Activated CD8-positive, alpha-beta memory T cell treated with anti-CD3 and anti-CD28 coated beads for 1 hour (primary cell): ENCODE measurements at places on chromosomes 5 and 9.

DNA sequence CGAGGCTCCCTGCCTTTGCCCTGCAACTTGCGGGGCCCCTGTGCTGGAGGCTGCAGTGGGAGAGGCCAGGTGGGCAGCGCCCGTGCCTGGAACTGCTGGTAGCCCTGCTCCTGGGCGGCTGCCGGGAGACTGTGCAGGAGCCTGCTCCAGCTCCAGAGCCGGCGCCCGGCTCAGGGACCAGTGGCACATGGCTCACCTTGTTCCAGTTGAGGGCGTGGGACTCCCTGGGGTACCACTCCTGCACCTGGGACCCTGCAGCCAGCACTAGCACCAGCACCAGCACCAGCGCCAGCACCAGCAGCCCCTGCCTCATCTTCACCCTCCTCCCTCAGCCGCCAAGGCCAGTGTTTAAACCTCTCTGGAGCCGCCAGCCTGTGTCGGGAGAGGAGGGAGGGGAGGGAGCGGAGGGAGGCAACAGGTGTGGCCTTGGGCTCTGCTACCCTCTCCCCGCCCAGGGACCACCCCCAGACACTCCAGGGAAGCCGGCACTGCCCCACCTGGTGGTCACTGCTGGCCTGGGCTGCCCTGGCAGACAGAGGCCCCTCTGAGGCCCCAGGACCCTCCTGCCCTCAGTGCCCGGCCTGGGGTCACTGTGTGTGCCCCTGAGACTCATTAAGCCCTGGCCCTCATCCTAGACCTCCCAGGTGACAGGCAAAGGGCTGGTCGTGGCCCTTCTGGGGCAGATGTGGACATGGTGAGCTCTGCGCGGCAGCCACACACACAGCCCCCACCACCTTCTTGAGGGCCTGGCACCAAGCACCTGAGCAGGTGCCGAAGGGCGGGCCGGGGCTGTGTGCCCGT lies at the start of gene LCN10:
Gene LCN10 (minus strand): TSS at position 350 of the 801 bp plus-strand sequence. CDS start 37 bp downstream, at position 313.
- DNase-seq, result no peak

DNA sequence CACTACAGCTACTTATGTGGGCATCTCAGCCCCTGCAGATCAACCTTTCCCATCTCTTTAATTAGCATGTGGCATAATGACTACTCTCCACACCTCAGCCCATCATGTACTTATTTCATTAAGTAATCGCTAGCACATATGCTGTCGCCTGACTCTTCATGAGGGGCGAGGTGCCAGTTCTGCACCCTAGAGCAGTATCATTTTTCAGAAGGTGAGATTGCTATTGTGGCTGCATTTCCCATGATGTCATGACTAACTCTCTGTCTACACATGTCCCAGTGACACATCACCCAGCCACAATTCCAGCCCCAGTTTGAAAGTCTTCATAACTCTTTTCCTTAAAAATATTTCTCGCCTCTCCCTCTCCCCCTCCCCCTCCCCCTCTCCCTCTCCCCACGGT lies 7.6 kb upstream of the F2RL1 start:
- DNase-seq, result no peak

- no peak for DNase-seq
Observed at GRCh38 chr5:135376961-135377624, 21.9 kb downstream of the MACROH2A1 start.

DNA sequence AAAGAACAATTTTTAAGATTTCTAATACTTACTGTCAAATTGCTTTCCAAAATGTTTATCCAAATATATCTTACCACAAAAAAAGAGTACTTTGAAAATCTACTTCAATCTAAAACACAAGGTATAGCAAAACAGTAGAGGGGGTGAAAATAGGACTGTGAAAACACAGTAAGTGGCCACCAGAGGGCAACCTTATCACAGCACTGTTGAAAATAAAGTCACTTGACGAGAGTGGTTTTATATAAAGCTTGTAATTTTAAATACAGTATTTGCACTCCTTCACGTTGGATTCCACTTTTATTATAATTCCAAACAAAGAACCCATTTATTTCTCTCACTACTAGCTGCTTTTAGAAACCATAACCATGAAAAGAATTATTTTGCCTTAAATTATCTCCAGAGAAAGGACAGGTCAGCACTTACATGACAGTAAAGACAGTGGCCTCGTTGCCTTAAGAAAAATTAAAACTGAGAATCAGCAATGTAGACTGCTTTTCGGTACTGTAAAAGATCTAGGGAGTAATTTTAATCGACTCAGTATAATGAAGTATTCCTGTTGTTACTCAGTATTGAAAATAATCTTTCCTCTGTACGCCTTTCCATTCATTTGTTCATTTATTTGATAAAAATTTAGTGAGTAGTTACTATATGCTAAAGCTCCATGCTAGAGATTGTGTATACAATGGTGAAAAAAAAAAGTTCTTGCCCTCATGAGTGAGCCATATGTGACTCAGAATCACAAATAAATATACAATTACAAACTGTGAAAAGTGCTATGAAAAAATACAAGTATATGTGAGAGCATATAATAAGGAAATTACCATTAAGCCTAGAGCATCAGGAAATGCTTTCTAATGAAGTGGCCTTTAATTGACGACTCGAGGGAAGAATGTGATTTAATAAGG lies 40.0 kb upstream of the CDK5RAP2 start:
- peak; percentile 7 for DNase-seq

- no peak for DNase-seq
Observed at GRCh38 chr5:173165177-173166016, 21.1 kb downstream of the BNIP1 start.

DNA sequence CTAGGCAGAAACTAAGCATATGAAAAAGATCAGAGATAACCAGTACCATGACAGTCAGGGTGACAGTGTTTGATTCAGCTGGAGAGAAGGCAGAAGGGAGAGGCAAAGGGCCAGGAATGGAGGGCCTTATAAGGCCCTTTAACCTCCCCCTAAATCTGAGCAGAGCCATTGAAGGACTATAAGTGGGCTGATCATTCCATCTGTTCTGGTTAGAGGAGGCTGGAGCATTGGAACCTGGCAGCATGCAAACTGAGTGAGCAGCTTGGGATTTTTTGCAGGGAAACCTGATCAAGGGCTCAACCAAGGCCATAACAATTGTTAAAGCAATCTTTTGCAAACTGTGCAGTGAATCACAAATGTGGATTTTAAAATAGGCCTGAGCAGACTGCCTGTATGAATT lies 174.5 kb upstream of the DAP start:
- no peak for DNase-seq
